Eye (tissue), 1 donor: ENCODE measurements at places on chromosomes 4 and X.

GRCh38 chr4:185846505-185847150 lies 34.6 kb upstream of the SORBS2 start:
- no peak for DNase-seq

- DNase-seq: no peak
These were observed 75.5 kb downstream of the MOSPD2 start for GRCh38 chrX:14948691-14949090.

DNA sequence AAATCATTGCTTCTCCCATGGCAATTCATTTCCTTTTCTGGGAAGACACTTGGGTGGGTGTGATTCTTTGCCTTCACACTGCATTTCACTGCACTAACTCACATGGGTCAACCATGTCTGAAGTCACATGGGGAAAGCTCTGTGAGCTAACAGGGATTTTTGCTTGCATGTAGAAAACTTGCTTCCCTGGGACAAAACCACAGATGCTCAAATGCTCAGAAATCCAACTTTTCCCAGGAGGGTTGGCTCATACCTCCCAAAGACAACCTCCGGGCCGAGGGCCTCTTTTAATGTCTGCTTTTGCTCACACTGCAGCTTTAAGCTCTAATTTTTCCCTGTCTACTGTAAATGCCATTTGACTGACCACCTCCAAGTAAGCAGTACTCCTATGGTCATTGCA lies 1695.2 kb downstream of the STIM2 start:
- peak; percentile 5 for DNase-seq

DNA sequence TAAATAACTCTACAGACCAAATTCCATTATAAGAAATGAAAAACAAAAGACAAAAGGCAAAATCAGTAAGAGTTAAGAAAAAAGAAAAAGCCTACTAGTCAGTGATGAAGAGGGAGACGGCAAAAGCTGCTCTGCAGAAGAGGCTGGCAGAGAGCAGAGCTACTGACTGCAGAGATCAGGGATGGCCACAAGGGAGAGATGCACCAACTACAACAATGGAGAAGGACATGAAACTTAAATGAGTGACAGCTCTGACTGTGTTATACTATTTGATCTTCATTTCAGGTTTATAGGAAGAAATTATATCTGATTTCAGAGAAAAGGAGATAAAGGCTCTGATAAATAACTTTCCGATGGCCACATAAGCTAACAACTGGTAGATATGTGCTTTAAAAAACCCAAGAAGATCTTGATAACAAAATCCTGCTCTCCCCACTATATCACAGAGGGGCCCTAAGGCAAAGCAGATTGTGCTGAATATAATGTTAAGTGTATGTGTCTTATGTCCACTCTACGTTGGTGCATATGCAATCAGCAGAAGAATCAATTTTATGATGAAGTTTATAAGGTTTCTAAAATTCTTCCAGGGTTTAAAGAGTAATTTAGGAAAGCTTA lies 58.4 kb upstream of the COX18 start:
- DNase-seq: peak; percentile 14

GRCh38 chrX:9988762-9989161 lies 21.6 kb downstream of the CLDN34 start:
- no peak for DNase-seq

DNA sequence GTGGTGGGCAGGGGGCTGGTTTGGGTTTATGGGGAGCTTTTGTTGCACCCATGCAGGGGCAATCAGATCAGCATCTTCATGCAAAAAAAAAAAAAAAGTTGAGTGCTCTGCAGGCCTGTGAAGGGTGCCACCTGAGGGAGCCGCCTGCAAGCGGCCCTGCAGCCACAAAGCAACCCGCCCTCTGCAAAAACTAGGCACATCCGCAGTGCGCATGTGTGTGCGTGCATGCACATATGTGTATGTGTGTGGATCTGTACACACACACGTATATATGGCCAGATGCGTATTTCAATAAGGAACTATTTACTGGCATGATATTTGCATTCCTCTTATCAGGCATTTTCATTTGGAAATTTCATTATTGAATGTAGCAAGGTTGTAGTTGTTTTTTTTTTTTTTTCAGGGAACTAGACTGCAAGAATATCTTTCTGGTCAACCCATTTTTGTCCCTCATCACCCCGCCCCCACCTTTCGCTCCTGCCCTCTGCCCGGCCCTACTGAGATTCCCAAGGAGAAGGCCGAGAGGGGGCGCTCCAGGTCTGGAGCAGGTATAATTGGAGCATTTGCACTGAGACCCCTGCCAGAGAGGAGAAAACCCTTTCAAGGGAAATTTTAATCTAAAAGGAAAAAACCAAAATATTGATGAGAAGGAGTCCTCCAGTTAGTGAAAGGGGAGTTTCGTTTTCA lies 18.1 kb downstream of the CCNQ start:
- DNase-seq: no peak

DNA sequence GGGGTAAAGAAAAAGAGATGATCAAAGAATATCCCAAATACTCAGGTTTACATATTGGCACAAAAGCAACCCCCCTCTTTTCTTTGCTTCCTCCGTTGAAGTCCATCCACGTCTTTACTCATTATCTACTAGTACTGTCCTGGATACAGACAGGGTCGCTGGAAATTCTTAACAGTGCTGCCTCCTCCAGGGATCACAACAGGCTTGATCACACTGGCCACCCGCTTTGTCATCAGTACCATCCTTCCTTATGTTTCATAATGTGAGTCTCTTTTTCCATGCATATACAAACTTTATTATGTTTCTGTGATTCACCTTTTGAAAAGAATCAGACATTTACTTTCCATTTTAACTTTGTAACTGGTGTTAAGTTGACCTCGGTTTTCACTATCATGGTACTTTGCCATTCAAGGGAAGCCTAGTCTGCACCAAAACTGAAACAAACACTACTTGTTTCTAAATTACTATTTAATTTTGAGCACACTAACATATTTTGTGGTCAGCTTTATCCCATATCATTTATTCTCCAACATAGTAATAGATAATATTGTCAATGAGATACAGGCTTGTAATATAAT lies 387.5 kb upstream of the PPP1R2C start:
- DNase-seq: no peak
